IMR-90 (cell line): ENCODE measurements at places on chromosomes 3 and 15. TPM values are rescaled to one million over a fixed set of nuclear protein-coding genes. Genes with fewer than 3 reads are reported as not detected.

Gene TEX9
- 0.42 and 0.63 TPM in 2 replicates for polyA plus RNA-seq

Gene CLDN1
- 6.3 and 7.3 TPM in 2 replicates for polyA plus RNA-seq

Gene GPR171
- polyA plus RNA-seq, result not detected in 2 replicates

GRCh38 chr15:94029495-94029894 is 201.9 kb upstream of the MCTP2 start:
- H3K36me3 ChIP-seq, result no peaks in the 10 kb centered on the region
- DNase-seq, result peak; percentile 39
- H3K4me3 ChIP-seq, result no peak overlapping the region
- no peaks in the 10 kb centered on the region for H3K27me3 ChIP-seq

DNA sequence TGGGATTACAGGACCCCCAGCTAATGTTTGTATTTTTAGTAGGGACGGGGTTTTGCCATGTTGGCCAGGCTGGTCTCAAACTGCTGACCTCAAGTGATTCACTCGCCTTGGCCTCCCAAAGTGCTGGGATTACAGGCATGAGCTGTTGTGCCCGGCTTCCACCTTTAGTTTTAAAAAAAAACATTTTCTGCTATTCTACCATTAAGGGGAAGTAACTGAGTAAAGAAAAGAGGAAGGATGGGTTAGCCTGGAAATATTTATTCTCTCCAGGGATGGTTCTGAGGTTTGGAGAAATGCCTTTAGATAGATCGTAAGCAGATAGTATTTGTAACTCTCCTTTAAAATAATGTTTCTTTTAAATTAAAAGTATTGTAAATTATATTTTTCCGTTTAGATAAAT is 3.1 kb downstream of the AP4E1 start:
- no peak overlapping the region for H3K27ac ChIP-seq
- H3K4me3 ChIP-seq, result no peak overlapping the region
- H3K36me3 ChIP-seq, result peaks cover 11% of the 10 kb centered on the region
- H3K4me1 ChIP-seq, result peaks cover 4% of the 10 kb centered on the region; the same call in 1 of the 2 replicates
- no peak for DNase-seq
- no peaks in the 10 kb centered on the region for H3K27me3 ChIP-seq

DNA sequence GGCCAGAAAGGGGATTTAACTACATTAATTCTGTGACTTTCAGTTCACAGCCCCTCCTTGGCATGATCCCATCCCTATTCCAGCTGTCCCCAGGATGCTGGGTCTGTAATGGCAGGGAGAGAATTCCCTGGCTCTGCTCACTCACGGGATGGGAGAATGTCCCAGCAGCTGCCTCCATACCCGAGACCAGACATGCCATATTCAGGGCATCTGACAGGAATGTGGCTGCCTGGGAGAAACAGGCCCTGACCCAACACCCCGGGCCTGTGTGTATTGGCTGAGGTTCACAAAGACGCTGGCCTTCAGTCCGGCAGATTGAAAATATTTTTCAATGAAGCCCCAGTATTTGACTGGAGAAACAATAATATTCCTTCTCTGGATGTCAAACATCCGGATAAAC is 83.6 kb upstream of the SMAD3 start:
- H3K4me3 ChIP-seq, result no peak overlapping the region
- H3K27ac ChIP-seq, result no peak overlapping the region
- H3K4me1 ChIP-seq, result no peaks in the 10 kb centered on the region
- DNase-seq, result no peak
- H3K27me3 ChIP-seq, result peaks cover 12% of the 10 kb centered on the region

GRCh38 chr15:50163719-50164410 is 18.1 kb upstream of the SLC27A2 start:
- H3K27me3 ChIP-seq, result no peaks in the 10 kb centered on the region
- no peaks in the 10 kb centered on the region for H3K36me3 ChIP-seq
- DNase-seq, result no peak
- H3K4me1 ChIP-seq, result peaks cover 6% of the 10 kb centered on the region
- H3K4me3 ChIP-seq, result no peak overlapping the region

DNA sequence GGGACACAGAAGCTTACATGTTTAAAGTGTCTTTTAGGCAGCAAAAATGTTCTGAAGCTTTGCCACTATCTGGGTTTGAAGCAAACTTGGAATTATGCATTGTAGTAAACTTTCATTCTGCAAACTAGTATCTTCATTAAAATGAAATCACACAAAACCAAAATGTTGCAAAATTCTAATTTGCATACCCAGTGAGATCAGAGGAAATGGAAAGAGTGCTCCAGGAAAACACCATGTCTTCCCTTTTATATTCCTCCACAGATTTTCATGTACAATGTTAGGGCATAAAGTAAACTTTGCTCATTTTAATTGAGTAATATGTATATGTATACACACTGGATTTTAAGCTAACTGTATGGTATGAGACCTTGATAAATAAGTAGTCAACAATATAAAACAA is 23.9 kb downstream of the ANO10 start:
- H3K4me3 ChIP-seq, result no peak overlapping the region
- H3K4me1 ChIP-seq, result no peaks in the 10 kb centered on the region

DNA sequence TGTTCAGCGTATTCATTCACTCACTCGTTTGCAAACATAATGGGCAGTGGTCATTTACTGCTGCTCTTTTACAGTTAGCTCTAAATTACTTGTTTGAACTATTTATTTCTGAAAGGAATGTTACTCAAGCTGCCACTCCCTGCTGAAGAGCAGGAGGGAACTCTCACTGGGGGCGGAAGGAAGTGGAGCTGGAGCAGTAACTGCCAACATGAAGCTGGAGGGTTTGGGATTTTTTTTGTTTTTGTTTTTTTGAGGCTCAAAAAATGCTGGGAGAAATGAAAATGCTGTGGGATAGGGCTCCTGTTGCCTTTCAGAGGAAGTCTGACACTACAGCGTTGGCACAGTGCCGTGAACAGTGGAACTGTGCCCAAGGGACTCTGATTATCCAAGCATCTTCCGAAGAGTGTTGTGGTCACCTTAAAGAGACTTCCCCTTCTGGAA is 44.1 kb downstream of the SENP2 start:
- no peaks in the 10 kb centered on the region for H3K27me3 ChIP-seq
- DNase-seq, result peak; percentile 53
- H3K27ac ChIP-seq, result peak overlapping the region; percentile 77
- peaks cover 9% of the 10 kb centered on the region for H3K36me3 ChIP-seq
- peaks cover 7% of the 10 kb centered on the region for H3K4me1 ChIP-seq
- no peak overlapping the region for H3K4me3 ChIP-seq
